AML-193 (cell line): ENCODE measurements at places on chromosomes 5 and 9.

GRCh38 chr5:104421431-104421830 lies 858.8 kb upstream of the NUDT12 start:
- DNase-seq: no peak

DNA sequence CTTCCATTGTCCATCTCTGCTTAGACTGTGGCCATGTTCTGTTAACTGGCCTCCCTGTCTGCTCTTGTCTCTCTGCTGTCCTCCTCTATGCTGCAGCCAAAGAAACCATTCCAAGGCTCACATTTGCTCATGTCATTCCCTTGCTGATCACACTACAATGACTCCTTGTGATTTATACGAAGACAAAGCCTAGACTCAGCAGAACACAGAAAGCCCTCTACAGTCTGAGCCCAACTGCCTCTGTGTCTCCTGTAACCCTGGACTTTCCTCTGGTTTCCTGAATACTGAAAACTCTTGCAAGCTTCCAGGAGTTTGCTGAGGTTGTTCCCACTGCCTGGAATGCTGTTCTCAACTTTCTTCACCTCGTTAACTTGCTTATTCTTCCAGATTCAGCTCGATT lies 191.8 kb downstream of the TMEM38B start:
- no peak for DNase-seq

GRCh38 chr5:55437859-55438206 lies 96.9 kb downstream of the PLPP1 start:
- no peak for DNase-seq

GRCh38 chr5:6377582-6377904 lies 804 bp downstream of the MED10 start:
- no peak for DNase-seq

DNA sequence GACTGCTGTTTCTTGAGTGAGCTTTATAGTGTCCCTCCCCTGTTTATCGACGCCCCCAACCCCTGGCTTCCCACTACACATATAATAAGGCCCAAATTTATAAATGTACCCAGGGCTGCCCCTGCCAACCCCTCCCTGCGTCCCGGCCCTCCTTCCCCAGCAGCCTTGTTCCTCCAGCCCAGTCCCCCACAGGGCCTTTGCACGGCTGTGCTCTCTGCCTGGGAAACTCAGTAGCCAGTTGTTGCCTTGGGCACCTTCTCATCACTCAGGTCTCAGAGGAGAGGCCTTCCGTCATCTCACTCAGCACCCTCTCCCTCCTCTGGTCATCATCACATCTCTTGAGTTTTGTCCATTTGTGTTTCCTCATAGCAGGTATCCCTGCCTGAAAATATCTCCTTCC lies 15.8 kb upstream of the UNC5A start:
- DNase-seq: no peak

GRCh38 chr9:114482593-114482992 lies 22.7 kb downstream of the WHRN start:
- no peak for DNase-seq

- DNase-seq: no peak
These were observed 44.8 kb downstream of the PTCD2 start for GRCh38 chr5:72364951-72365350.

DNA sequence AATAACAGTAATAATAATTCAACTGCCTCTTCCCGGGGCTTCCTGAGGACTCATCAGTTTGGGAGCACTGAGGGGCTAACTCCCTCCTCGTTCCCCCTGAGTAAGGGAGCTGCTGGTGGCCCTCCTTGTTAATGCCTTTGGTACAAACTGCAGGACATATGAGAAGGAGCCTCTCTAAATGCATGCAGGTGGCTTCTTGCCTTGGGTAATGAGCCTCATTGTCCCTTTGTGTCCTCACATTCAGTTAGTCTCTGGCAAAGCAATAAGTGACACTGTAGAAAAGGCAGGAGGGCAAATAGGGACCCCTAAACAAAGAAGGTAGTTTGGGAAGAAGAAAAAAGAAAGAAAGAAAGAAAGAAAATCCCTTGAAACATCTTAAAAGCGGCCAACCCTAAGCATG lies 95.4 kb upstream of the ERCC6L2 start:
- no peak for DNase-seq

DNA sequence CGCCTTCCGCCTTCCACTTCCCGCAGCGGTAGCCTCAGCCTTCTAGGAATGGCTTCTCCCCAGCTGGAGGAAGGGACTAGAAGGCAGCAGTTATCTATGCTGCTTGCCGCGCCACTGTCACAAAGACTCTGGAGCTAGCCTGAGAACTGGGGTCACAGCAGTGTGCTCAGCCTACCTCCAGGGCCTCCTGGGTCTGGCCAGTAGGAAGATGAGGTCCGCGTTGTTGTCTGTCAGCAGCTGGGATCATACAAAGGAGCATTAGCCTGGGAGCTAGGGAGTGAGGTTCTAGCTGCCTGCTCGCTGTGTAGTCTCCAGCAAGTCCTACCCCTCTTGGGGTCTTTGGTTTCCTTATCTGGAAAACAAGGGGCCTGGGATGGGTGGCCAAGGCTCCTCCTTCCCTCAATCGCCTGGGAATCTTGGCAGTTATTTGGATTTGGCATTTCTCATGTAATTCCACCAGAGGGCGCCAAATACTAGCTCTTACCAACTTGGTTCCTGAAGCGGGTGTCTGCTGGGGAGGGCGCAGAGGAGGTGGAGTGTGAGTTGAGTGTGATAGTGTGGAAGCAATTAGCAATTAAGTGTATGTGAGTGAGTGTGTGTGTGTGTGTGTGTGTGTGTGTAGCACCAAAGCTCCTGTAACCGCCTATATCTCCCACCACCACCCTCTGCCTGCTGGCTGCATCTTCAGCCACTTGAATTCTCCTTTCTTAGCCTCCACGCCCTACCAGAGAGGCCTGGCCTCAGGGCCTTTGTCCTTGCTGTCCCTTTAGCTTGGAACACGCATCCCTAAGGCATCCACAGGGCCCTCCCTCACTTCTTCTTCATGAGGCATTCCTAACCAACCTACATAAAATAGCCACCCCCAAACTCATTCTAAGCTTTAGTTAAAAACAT lies 97.1 kb downstream of the ENTREP1 start:
- peak; percentile 52 for DNase-seq

DNA sequence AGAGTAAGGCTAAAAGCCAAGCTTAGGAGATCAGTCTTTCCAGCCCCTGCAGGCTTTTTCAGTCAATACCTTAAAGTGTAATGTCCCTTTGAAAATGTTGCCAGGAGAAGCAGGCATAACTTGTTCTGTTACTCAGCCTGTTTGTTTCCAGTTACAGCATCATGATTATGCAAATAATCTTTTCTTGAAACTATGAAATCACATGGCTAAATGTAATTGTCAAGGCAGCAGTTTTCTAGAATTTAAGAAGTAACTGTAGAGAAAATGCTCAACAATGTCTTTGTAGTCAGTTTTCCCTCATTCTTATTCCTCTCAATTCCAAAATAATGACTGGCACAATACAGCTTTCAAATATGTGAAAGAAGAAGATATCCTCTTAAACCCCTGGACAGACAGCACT lies 1.9 kb upstream of the GPR107 start:
- no peak for DNase-seq

- peak; percentile 71 for DNase-seq
These were observed 23.1 kb upstream of the TDRD7 start for GRCh38 chr9:97388721-97389238.

- DNase-seq: no peak
These were observed 932 bp downstream of the SLC12A2 start for GRCh38 chr5:128084228-128085167.

GRCh38 chr5:170892196-170892595 lies 30.4 kb downstream of the RANBP17 start:
- no peak for DNase-seq

GRCh38 chr9:87698069-87698809 lies 27.7 kb upstream of the CTSL start:
- DNase-seq: no peak

DNA sequence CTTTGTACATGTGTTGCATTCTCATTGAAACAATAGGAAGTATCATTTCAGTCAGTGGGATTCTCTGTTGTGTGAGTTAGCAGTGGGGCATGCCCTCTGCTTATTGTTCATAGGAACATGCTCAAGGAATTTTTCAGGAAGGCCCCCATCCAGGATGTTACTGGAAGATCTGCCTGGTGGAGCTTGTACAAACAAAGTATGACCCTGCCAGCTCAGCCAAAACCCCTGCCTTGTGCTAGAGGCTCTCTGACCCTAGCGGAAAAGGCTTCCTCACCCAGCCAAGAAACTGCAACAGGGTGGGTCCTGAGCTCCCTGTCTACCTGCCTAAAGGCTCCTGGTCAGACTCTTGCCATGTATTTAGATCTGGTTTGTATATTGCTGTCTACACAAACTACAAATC lies 43.2 kb downstream of the MRRF start:
- DNase-seq: no peak

- DNase-seq: no peak
These were observed 18.0 kb downstream of the MAP3K1 start for GRCh38 chr5:56833325-56833724.

- no peak for DNase-seq
These were observed 39.2 kb upstream of the SLC28A3 start for GRCh38 chr9:84379740-84380139.

DNA sequence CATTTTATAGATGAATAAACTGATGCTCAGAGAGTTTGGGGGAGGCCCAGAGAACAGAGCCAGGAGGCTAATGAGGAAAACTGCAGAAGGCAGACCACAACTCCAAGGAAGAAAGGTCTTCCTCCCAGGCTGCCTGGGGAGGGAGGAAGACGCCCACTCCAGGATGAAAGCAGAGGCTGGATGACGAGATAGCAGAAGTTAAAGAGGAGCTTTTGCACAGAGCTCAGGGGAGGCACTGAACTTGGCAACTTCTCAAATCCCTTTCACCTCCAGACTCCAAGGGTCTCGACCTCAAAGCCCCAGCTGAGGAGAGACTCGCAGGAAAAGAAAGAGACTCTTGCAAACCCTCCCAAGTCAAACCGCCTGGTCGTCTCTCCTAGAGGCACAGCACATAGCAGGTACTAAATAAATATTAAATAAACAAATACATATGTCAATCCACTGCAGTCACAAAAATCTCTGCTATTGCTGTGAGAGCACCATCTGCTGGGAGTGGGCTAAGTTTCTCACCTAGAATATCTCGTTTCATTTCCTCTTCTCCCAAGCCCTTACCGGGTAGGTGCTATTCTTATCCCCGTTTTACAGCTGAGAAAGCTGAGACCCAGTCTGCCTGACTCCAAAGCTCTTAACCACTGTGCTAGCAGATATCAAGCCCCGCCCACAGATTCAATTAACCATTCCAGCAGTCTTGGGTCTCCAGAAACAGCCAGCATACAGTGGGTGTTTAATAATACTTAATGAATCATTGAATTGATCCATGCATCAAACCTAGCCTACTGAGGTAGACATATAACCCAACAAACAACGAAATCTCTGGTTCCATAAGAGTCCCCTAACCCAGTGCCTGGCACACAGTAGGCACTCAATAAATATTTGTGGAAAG lies 97.8 kb upstream of the HAND1 start:
- DNase-seq: no peak

DNA sequence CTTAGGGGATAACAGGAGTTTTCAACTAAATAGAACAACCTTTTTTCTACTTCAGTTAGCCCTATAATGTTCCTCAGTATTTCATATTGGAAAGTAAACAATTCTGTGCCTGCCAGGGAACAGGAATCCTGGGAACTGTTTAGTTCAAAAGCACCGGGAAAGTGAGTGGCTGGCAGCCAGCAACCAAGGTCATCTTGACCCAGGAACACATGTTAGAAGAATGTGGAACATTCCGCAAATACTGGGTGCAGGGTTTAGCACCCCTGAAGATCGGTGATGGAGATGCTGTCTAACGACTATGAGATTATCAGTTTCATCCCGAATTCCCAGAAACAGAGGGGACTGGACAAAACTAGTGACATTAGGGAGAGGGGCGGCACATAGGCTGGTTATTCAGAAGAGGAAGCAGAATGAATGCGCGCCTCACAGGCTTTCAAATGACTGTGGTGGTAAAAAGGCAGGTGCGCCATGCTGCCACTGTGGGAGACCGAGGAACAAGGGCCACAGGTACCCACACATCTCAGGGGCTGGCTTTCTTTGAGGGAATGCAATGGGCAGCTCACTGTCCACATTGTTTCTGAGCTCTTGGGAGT lies 51.2 kb downstream of the IPPK start:
- DNase-seq: no peak

DNA sequence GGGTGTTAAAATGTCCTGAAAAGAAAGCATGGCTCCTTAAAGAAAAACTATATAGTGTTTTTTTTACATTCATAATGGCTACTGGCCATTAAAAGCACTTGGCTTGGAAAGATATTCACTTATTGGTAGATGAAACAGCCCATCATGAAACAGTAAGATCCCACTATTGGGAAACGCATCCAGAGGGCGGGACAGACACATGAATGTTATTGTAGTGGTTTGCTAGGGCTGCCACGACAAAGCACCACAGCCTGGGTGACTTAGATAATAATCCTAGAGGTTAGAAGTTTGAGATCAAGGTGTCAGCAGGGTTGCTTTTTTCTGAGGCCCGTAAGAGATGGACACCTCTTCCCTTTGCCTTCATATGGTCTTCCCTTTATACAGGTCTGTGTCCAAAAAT lies 139.4 kb upstream of the ANKH start:
- no peak for DNase-seq

GRCh38 chr5:119338326-119338946 lies 17.4 kb upstream of the TNFAIP8 start:
- no peak for DNase-seq
